ENCODE measurements at places on chromosomes 5 and 9. TPM values are rescaled to one million over a fixed set of nuclear protein-coding genes. Genes with fewer than 3 reads are reported as not detected.
A peak's percentile ranks its signal among the peaks of the same experiment; 100 is the strongest.

DNA sequence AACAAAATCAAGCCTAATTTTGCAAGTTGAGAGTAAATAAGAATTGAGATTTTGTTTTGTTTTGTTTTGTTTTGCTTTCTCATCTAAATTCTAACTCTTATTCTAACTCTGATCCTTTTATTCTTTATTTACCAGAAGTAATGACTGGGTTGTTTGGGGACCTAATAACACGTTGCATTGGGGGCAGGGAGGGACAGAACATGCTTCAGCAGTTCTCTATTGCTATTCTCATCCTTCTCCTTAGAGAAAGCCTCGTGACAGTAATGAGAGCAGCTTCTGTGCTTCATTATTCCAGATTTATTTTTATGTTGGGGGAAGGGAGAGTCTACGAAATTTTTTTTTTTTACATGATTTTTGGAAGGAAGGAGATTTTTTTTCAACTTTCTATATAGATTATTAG is 21.1 kb downstream of the CPEB4 start:
- no peak for DNase-seq

GRCh38 chr5:131979816-131980215 is 31.6 kb downstream of the ACSL6 start:
- DNase-seq = no peak

- DNase-seq = no peak
These were observed 2.0 kb upstream of the CAMSAP1 start for GRCh38 chr9:135909371-135909770.

DNA sequence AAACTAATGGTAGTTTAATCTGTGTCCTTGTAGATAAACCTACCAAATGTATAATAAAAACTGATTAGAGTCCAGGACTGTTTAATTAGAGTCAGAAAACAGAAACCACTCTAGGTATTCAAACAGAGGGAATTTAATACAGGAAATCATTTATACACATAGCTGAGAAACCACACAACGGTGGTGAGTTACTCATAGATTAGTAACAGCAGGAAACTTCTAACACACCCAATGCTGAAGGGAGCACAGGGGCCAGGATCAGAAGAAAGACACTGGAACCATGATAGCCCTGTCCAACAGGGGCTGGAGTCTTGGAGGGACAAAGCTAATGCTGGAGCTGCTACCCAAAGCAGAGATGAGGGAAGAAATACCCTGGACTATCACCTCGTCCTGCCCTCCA is 321.0 kb downstream of the ACTL7B start:
- no peak for DNase-seq

GRCh38 chr5:96758621-96759020 is 49.1 kb downstream of the ERAP1 start:
- no peak for DNase-seq

DNA sequence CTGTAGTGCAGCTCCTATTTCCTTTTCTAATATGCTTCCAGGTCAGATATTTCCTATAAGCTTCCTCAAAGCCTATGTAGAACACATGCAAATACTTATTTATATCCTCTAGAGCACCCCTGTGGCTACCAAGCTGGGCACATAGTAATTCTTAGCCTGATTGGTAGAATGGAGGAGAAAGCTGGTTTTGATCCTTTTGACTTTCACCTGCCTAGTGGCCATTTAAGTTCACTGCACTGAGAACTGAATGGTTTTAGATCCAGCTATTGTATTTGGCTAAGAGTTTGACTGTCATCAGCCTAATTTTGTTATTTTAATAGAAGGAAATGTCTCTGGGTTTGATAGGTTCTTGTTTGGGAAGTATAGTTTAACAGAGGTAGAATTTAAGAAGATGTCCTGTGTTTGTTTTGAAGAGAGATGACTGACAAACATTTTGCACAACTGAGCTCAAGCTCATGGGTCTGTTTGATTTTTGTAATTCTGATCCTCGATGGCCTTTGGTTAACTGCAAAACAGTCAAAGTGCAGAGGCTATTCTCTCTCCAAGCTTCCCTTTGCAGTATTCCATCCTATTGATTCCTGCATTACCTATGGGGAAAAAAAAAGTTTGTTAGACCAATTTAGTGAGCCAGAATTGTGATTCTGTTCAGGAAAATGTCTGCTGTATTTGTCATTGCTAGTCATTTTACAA is 85.4 kb downstream of the KCNN2 start:
- no peak for DNase-seq

- DNase-seq = peak; percentile 67
These were observed 207.3 kb downstream of the TMEM38B start for GRCh38 chr9:105901514-105902109.

DNA sequence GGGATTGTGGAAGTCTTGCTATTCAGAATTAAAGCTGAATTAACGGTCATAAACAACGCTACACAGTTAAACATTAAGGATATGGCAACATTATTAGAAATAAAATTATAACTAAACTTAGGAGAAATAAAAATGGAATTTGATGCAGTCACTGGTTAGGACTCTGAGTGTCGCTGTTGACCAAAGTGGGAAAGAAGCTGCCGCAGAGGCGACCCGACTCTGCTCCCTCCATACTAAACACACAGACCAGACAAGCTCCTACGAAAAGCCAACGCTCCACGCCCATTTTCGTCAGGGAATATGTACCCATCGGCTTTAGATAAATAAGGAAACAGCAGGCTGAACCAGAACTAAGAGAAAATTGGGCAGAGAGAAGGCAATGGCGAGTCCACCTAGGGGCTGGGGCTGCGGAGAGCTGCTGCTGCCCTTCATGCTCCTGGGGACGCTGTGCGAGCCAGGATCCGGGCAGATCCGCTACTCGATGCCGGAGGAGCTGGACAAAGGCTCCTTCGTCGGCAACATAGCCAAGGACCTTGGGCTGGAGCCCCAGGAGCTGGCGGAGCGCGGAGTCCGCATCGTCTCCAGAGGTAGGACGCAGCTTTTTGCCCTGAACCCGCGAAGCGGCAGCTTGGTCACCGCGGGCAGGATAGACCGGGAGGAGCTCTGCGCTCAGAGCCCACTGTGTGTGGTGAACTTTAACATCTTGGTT is at the start of gene PCDHGA5:
Gene PCDHGA5 (plus strand): TSS at position 211 of the 709 bp plus-strand sequence. CDS start 169 bp downstream, at position 380.
- no peak for DNase-seq

GRCh38 chr5:150663936-150664335 is 2.9 kb downstream of the MYOZ3 start:
- DNase-seq = no peak

DNA sequence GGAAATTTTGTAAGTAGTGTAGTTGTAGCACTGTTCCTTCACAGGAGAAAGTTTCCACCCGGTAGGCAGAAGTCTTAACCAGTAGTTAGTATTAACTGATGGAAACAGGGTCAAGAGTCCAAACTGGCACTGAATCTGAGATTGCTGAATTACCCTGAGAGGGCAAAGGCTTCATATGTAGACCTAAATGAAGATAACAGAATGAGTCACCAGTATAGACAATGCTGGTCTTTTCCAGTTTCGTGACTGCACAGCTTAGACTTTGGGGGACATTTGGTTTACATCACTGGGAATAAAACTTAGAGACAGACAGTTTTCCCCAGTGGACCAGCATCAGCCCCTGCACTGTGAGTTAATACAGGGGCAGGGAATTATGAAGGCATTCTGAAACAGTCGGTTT is 60.5 kb downstream of the PCSK5 start:
- no peak for DNase-seq

DNA sequence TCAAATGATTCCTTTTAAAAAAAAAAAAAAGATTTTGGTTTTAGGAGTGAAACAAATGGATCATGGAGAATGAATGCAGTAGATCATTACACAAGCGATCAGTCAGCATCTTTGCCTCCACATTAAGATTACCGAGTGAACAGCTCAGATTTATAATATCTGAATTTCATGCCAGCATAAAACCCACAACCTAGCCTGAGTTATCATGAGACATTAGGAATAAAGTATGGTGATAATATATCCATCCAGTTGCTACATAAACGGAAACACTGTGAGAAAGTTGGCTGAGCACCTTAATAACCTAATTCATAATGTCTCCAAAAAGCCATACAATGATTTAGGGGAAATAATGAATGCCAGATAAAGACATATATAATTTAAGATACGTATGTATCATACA is 553.1 kb upstream of the TUSC1 start:
- no peak for DNase-seq

DNA sequence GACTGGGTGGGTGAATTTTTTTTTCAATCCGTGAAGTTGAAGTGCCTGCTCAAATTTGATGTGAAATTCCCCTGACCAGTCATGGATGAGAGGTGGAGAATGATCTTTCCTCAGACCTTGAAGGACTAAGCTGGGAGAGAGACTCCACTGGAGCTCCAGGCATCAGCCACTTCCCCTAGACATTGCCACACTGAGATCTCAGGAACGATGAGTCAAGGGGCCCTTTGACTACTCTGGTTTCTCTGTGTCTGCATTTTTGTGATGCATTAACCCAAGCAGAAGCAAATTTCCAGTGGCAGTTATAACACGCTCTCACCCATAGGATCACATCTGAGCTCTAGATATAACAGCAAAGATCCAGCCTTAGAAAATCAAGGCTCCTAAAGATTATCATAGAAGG is 171.2 kb upstream of the KIF2A start:
- no peak for DNase-seq

- DNase-seq = no peak
These were observed 171.2 kb upstream of the DMAC1 start for GRCh38 chr9:7970681-7971330.

- DNase-seq = no peak
These were observed 65.5 kb upstream of the BARHL1 start for GRCh38 chr9:132516911-132517310.

GRCh38 chr5:111865356-111865755 is 108.4 kb upstream of the NREP start:
- no peak for DNase-seq

DNA sequence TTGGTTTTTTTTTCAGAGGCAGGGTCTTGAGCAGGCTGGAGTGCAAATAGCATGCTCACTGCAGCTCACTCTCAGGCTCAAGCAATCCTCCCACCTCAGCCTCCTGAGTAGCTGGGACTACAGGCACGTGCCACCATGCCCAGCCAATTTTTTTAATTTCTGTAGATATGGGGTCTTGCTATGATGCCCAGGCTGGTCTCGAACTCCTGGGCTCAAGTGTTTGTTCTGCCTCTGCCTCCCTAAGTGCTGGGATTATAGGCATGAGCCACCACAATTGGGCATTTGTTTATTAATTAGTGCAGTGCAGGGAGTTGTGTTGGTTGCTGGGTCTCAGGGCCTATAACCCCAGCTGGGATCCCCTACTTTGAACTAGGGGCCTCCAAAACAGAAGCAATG is 47.0 kb downstream of the CXXC5 start:
- DNase-seq = no peak

DNA sequence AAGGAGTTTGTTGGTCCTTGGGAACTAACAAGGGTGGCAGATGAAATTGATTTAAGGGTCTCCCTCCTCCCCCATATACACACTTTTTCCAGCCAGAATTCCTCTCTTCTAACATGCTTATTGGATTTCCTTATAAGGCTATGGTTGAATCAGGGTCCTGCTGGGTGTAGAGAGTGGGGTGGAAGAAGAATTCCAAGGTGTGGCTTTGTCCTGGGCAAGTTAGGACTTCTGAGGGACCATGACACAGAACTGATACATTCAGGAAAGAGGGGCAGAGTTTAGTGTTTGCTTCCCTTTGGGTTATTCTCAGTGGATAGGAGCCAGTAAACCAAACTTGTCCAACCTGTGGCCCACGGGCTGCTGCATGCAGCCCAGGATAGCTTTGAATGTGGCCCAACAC is 116.5 kb downstream of the SNX18 start:
- DNase-seq = no peak

GRCh38 chr5:108747774-108748400 is at the start of gene FER:
Gene FER (plus strand): TSS chr5:108747897. CDS start chr5:108798183, 50,286 bp downstream.
- DNase-seq = peak; percentile 54

- DNase-seq = no peak
These were observed 5.0 kb upstream of the SPARC start for GRCh38 chr5:151691706-151692105.

SLC28A3 gene
- 0.03 TPM for polyA plus RNA-seq

ADGRD2 gene
- 0.10 TPM for polyA plus RNA-seq

PRRT1B gene
- 1.2 TPM for polyA plus RNA-seq

DMRT3 gene
- 1.5 TPM for polyA plus RNA-seq

TMC1 gene
- 1.3 TPM for polyA plus RNA-seq

PALM2AKAP2 gene
- 11.0 TPM for polyA plus RNA-seq

TAF11L10 gene
- not detected for polyA plus RNA-seq
